ENCODE measurements at places on chromosomes 3 and 15.

DNA sequence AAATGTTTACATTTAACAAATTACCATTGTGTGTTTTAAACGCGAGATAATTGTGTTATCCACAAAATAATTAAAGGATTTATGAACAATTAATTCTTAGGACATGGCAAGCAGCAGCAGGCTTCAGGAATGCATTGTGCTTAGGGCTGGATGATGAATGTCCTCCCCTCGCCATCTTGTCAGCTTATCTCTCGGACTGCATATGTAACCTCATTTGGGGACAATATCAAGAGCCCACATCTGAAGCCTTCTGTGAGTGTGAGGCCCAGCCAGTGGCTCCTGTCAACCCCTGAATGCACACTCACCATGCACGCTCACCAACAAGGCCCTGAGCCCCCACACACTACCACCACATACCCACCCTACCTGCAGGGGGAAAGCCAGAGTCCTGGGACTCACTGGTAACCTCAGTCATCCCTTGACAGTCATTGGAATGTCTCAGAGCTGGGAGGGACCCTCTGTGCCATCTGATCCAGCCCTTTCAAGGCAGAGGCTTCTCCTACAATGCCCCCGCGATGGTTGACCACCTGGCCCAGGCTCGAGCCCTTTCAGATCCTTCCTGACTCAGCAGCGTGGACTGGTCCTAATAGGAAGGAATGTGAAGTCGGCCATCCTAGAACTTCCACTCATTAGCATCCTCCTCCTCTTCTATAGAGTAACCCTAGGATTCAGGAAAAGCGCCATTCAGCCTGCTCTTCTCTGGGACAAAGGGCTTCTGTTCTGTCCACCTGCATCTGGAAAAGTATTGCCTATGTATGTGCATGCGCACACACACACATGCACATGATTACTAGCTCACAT, 38.2 kb downstream of the MRPL46 start:
- DNase-seq: peak; percentile 39

- no peak for DNase-seq
Measured at GRCh38 chr3:8266730-8267131, 234.9 kb upstream of the LMCD1 start.

DNA sequence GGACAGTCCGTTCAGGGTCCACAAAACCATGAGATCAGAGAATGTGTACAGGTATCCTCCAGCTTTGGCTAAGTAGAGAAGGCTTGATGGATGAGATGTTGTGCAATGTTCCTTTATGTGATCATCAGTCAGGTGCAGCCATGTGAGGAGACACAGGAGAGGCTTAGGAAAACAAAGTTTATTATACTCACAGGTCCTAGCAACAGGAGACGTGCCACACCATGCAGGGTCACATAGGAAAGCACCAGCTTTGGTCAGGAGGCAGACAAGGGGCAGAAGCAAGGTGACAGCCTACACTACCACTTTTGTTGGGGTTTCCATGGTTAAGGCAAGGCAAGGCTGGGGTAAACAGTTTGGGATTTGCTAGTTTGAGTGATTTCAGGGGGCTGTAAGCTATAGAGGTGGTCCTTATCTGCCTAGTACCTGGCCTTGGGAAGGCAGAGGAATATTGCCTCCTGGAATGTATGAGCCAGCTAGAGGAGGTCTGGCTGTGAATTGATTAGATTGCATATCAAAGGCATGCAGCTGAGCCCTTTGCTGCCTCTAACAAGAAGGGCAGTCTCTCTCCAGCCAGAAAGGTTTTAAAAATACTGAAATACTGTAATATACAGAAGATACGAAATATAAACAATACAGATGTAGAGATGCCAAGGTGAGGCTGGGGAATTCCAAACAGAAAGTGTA, 248.6 kb downstream of the RYR3 start:
- no peak for DNase-seq

DNA sequence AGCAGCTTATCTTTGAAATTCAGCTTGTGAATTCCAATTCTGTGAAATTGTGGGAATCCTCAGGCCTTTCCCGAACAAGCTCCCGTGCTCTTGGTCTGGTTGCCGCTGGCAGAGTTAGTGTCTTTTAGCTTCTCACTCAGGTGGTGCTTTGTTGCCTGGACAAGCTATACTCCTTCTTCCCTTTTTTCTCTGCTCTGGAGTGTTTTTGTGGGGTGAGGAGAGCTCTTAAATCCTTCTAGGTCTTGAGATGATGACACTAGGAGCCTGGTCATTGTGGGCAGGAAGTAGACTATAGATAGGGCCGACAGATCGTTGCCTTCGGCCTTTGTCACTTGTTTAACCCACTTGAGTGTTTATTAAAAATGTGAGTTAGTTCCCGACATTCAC, 93.8 kb downstream of the SLCO3A1 start:
- no peak for DNase-seq

DNA sequence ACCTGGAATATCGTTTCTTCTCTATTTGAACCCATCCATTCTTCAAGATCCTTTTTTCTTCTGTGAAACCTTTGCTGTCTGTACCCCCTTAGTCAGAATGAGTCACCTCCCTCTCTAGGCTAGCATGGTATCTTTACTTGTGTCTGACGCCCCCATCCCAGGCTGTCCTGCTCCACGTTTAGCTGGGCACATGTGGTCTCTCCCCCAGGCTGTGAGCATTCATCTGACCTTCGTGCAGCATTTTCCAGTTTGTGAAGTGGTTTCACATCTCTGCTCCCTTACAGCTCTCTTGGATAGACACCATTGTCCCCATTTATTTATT, 14.3 kb upstream of the TLE3 start:
- no peak for DNase-seq

- DNase-seq: no peak
Measured at GRCh38 chr3:79175870-79176269, 591.9 kb downstream of the ROBO1 start.

- no peak for DNase-seq
Measured at GRCh38 chr3:151425627-151426340, 35.1 kb downstream of the IGSF10 start.

DNA sequence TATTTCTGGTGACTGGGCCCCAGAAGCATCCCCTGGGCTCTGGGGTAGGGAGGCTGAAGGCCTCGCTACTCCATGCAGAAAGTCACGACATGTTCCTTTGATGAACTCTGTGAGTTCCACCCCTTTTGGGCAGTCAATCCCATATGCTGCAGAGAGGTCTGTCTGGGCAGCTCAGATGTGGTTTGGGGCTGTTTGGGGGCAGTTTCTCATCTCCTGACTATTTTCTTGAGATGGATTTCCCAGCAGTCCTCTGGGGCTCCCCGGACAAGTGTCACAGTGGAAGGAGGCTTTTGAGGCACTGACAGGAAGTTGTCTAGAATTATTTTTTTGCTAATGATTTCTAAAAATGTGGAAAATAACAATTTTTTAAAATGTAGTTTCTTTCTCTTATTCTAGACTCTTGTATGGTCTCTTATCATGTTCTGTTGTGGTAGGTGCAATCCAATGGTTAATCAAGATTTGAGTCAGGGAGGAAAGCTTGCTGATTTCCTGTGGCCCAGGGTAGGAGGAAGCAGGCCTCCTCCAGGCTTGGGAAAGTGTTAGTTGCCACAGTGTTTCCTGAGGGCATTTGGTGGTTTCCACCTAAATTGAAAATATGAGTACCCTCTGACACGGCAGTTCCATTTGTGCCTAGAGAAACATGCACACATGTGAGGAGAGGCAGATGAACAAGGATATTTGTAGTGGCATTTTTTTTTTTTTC, 19.9 kb upstream of the TATDN2 start:
- no peak for DNase-seq

DNA sequence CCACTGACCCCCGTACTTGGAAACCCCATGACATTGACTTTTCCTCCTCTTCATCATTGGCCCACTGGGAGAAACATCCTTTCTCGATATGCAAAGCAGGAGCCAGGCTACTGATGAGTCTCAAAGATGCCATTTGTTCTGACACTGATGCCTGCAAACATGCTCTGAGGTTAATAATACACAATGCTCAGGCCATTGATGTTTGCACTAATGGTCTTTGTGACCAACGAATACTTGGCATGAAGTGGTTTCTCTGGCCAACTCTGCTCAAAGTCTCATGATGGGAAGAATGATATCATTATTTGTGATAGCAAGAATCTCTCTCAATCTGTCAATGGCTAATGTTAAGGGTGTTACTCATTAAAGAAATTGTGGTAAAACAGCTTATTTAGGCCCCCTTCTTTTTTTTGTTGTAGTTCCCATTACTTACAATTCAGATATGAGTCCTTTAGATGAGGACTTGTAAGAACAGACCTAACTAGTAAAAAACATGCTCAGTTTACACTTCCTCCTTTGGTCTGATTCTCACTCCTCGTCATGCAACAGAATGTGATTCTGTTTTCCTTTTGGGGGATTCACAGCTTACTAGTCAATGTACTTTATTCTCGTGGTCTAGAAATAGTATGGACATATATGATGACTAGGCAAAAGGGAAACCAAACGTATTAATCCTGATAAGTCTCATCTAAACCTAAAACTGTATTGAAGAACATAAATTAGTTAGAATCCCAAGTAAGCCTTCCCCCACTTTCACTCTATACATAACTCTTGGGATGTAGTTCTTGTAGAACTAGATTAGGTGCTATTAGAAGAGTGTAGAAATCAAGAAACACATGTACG, 488.8 kb upstream of the DPPA4 start:
- DNase-seq: no peak

DNA sequence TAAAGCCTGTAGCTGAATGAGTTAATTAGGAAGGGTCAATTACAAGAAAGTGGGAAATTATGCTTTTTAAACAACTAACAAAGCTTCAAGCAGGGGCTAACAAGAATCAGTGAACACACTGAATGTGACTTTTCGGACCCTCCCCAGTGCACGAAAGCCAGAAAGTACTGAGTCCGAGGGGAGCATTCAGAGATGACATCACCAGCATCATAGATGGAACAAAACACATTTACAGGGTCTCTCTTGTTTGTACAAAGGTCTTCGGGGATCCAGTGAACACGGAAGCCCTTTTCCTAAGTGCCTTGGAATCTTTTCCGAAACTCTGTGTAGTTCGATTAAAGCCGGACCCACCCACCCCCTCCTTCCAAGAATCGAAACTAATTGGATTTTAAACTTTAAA, 829 bp downstream of the DCP1A start:
- DNase-seq: no peak

GRCh38 chr3:173501931-173502489, 104.5 kb downstream of the NLGN1 start:
- no peak for DNase-seq

DNA sequence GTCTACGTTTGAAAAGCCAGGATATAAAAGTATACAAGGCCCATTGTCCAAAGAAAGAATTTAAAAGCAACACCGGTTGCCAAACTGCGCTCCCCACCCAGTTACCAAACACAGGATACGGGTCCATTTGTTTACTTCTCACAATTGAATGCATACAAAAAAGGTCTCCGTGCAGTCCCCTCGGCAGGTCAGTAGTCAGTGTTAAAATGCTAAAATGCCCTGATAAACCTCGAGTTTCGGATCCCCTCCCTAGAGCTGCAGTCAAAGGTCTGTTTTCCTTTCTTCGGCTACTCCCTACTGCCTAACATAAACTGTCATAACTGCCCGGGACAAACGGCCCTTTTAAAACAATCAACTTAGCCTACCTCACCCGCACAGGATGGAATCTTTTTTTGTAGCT, 534.6 kb downstream of the FOXP1 start:
- DNase-seq: no peak

DNA sequence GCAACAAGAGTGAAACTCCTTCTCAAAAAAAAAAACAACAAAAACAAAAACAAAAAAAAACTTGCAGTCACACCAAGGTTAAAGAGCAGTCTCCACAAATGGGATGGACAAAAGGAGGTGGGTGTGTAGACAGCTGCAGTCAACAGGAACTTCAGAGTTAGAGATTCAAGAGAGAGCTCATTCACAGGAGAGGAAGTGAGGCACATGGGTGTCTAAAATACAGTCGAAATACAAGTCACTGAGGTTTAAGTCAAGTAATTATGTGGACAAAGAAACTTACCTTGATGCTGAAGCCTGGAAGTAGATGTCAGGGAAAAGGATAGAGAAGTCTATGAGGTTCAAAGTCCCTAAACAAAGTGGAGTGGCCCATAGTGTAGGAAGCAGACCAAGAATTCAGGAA, 14.8 kb downstream of the MRPS11 start:
- no peak for DNase-seq

GRCh38 chr3:186994000-186994955, 64.0 kb downstream of the ST6GAL1 start:
- no peak for DNase-seq

GRCh38 chr3:101791778-101792177, 12.8 kb downstream of the NXPE3 start:
- DNase-seq: no peak

- peak; percentile 73 for DNase-seq
Measured at GRCh38 chr15:45151998-45152828, 22.4 kb downstream of the DUOX1 start.

- DNase-seq: no peak
Measured at GRCh38 chr3:108030960-108031359, 59.9 kb downstream of the CD47 start.

DNA sequence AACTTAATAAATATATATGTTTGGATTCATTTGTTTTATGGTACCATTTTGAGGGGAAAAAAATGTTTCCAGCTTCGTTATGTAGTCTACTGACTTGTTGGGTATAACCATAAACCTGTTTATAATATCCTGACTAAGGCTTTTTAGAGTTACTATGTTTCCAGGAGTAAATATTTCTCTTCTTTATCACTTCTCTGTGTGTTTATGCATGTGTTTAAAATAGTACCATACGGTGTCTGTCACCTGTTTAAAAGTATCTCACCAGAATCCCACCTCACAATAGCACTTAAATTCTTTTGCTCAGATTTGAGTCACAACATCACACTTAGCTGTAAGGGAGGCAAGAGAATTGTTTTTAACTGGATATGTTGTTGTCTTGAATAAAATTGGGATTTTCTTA, 15.1 kb downstream of the LACTB start:
- DNase-seq: no peak

DNA sequence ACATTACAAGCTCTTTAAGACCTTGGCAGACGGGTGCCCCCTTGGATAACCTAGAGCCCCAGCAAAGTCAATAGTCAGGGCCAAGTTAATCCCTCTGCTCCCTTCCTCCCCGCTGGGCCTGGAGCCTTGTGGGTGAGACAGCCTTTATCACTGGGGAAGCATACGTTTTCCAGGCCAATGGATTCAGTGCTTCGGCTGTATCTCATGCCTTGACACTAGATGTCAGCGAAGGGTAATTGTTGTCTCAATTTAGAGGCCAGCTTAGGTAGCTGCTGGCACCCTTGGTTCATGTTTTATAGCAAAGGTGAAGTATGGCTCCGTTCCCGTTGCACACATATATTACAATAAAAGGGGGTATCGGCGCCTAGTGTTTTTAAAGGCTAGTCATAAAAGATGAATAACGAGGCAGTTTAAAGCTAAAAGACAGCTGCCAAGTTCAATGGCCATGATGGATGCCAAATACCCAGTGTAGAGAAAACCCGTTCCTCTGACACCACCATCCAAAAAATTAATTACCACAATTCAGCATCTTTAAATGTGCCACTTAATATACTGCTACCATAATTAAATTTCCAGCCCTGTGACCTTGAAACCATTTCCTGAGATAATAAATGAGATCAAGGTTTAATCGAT, 52.3 kb upstream of the BNIP2 start:
- no peak for DNase-seq

Data from posterior cingulate gyrus (tissue), 11 donors.